ENCODE measurements at places on chromosomes 12 and 14.

DNA sequence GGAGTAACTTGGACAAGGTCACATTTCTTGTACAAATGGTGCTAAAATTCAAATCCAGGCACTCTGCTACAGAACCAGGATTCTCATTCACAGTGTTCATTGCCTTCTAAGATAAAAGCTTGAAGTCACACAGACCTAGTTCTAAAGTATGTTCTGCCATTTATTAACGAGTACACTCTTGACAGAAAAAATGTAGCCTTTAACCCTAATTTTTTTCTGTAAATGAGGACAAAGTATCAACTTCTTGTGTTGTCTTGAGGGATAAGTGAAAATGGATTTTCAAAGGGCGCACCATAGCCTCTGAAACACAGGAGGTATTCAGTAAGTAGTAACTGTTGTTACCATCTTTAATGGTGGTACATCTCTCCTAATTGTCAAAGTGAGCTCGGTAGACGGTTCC lies 379.8 kb upstream of the FLRT2 start:
- no peak for DNase-seq

GRCh38 chr12:31728289-31728916 lies 418 bp downstream of the AMN1 start:
- DNase-seq = peak; percentile 63

DNA sequence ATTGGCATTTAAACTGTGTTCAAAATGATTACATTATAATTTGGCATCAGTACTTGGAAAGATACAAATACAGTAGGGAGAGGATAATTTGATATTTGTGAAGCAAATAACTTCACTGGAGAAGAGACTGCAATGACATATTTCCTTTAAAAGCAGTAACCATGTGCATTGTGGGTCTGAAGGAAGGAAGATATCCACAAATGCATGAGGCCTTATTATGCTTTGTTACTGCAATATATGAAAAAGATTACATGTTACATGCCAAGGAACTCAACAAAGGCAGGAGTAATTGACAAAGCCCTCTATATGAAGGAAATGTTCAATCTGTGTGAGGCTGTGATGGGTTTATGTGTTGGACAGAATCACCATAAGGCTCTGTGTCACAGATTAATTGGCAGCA lies 391.5 kb downstream of the APAF1 start:
- no peak for DNase-seq

DNA sequence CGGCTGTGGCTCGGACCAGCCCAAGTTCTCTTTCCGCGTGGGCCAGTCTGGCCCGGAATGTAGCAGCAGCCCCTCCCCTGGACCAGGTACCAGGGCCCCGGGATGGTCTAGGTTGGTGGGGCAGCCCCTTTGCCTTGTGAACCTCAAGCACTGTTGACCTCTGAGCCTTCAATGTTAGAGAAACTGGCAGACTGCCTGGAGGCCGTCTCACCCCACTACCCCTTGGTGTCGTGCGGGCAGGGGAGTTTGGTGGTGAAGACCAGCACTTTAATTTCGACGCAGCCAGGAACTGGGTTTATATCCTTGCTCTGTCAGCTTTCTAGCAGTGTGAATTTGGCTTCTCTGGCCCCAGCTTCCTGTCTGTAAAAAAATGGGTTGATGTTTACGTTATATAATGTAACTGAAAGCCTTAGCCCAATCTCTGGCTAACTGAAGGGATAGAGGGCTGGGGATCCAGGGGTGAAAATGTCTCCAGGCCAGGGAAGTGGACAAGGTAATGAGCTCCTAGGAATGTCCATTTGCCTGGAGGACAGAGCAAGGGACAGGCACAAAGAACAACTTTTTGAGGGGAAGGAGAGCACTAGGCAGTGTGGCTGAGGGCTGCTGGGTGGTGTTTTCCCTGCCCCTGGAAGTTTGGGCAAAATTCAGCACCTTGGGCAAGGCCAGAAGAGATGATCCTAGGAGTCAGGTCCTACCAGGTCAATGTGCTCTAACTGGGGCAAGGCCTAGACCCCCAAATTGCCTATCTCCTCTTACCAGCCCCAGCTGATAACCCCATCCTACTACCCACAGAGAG lies 11.4 kb downstream of the MCRS1 start:
- no peak for DNase-seq

GRCh38 chr12:115936997-115937916 lies 340.2 kb downstream of the MED13L start:
- DNase-seq = no peak

DNA sequence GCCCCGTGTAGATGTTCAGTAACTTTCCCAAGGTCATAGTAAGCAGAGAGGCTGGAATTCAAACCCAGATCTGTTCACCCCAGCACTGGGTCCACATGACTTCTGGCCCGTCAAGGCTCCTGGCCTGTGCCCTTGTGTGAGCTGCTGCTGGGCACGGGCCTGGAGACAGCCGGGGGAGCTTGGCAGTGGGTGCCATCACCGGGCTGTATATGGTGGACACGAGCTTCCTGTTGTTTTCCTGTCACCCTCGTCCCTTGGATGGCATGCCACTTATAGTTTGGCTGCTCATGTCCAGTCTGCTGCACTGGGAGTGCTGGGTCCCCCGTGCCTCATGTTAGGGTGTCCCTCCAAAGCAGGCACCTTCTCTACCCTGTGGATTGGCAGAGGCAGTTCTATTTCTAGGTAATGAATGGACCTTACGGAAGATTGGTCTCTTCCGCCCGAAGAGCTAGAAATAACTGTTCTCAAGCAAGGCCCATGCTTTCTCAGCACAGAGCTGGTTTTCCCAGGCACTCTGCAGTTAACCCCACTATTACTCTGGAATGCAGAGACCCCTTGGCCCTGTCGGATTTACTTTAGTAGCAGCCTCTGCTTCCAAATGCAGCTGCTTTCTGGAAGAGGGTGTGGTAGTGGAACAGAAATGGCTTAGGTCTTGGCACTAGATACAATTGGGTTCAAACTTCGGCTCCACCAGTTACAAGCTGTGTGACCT lies 44.3 kb downstream of the ELK3 start:
- DNase-seq = no peak

DNA sequence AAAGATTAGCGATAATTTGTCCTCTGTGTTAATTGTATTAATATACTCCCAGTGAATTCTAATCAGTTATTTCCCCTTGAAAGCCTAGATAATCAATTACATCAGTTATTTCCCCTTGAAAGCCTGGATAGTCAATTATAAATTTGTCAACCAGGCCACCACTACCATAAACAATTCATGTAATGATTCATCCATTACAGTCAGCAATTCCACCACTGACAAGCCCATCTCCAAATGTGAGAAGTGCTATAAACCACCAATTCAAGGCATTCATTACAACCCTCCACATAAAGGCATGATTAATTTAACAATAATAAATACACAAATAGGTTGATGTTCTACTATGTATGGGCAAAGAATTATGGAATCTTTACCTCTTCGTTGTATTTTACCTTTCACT lies 40.9 kb downstream of the INTS13 start:
- no peak for DNase-seq

DNA sequence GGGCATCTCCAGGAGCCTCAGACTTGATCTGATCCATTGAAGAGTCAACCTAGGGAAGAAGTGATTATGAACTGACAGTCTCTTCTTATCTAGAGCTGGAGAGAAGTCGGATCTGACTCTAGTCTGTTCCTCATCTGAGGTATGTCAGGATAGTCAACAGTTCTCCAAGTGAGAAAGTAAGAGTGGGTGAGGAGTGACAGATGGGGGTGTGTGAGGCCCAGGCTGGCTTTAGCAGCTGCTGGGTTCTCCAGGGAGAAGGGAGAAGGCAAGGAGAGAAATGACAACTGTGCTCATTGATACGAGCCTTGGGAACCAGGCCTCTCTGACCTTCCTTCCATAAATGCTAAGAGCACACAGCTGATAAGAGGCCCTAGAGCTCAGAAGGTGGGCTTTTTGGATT lies 53.3 kb downstream of the IRAK3 start:
- no peak for DNase-seq

DNA sequence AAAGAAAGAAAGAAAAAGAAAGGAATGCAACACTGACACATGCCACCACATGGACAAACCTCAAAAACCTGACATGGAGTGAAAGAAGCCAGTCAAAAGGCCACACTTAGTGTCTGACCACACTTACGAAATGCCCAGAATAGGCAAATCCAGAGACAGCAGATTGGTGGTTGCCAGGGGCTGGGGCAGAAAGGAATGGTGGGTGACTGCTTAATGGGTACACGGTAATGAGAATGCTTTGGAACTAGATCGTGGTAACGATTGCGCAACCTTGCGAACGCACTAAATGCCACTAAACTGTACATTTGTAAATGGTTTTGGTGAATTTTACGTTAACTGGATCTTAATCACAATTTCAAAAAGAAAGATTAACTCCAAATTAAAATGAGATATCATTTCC lies 39.5 kb downstream of the SCARB1 start:
- no peak for DNase-seq

- DNase-seq = no peak
Measured at GRCh38 chr12:41981758-41982157, 162.9 kb downstream of the GXYLT1 start.

DNA sequence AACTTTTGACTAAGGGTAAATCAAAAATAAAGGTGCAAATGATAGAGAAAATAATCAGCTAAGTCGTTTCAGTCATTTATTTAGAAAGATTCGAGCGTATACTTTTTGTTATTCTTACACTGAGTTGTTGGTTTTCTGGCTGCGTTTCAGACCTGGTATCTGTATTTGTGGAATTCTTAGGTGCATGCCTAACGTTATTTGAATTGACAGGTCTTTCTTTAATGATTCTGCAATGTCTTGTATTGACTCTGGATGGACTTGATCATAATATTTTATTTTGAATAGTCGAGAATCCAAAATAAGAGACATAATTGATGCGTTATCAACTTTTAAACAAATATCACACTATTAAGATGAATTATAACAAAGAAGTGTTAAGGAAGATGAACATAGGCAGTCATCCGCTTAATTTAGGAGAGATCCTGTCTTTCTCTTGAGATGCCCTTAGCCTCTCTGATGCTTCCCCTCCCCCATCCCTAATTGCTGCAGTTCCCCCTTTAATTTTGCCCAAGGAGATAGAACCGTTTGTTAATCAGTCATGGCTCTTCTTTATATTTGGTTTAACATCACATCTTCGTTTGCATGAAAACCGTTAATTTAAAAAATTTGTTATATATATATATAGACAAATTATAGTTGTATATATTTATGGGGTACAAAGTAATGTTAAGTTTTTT lies 1.8 kb downstream of the ALX1 start:
- DNase-seq = no peak

GRCh38 chr12:124359671-124360581 lies 65.0 kb downstream of the RFLNA start:
- DNase-seq = peak; percentile 88

DNA sequence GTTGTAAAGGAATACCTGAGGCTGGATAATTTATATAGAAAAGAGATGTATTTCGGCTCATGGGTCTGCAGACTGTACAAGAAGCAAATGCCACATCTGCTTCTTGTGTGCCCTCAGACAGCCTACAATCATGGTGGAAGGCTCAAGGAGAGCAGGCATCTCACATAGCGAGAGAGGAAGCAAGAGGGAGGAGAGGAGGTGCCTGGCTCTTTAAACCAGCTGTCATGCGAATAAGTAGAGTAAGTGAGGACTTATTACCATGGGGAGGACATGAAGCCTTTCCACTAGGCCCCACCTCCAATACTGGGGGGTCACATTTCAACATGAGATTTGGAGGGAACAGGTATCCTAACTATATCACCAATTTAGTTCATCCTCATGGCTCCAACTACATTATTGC lies 118.7 kb downstream of the ACSS3 start:
- DNase-seq = no peak

GRCh38 chr14:92447416-92448197 lies 66.0 kb upstream of the RIN3 start:
- DNase-seq = no peak

DNA sequence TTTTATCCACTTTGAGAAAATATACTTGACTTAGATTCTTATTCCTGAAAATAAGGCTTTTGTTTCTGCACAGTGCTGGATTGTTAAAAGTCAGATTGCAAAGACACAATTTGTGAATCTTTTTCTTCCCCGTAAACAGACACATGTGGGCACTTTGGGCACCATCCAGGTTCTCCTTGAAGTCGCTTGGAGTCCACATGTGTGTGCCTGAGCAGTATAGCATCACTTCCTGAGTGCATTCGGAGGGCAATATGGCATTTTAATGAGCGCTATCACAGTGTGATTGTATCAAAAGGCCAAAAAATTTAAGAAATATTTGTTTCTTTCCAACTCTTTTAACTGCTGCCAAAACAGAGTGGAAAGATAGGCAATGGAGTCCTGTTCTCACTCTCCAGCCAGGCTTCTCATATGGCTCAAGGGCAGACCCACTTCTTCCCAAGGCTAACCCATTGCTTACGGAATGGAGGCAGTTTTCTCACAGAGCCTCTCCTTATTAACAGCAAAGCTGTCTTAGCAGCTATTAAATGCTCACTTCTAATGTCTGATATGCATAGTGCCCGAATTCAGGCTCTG lies 397.1 kb downstream of the EGLN3 start:
- DNase-seq = no peak

DNA sequence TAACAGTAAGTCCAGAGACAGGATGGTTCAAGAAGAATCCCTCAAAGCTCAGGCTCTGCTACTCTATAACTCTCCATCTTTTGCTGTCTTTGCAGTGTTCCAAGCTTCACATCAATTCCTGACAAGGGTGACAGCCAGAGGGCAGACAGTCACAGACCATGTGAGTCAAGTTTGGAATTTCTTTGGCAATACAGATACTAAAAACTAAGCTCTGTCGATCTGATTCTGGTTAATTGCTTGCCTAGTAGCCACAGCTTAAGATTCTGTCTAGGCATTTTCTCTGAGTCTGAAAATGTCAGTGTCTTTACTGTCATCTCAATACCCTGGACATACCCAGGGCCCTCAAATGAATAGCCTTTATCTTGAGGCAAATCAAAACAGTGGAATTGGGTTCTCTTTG lies 153.7 kb downstream of the CEP128 start:
- DNase-seq = no peak

DNA sequence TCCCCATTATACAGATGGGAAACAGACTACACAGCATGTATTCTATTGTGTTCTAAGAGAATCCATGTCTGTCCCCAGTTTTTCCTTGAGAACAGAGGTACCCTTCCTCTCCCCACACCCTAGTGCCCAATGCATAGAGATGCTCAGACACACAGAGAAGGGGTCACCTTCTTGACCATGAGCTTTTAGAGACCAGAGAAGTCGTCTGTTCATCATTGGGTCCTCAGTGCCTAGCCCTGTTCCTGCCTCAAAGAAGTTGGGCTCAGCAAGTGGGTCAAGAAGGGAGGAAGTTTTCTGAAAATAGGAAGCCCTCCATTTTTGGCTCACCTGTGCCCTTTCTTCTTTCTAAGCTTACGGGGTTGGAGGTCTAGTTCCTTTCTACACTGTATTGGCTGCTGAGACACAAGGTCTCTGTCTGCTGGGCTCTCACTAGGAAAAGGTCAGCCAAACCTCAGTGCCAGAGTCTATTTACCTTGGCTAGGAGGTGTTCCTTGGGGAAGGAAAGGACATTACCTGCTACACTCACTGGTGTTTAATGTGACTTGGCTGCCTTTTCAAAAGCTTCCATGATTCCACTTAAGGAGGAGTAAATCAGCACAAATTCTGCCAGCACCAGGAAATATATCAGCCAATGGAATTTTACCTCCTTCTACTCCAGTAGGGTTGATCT lies 198.5 kb upstream of the PWP1 start:
- DNase-seq = no peak

DNA sequence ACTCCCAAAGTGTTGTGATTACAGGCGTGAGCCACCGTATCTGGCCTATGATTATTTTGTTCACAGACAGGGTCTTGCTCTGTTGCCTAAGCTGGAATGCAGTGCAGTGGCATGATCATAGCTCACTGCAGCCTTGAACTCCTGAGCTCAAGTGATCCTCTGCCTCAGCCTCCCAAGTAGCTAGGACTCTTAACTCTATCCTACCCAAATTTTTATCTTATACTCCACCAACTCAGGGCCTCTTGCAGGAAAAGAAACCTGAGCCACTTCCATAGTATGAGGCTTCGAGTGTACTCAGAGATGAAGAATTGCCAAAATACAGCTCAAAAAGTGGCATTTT lies 828 bp downstream of the MMAB start:
- DNase-seq = no peak
